Stimulated activated CD4-positive, alpha-beta T cell treated with anti-CD3 and anti-CD28 coated beads, Interleukin-1b, Interleukin-23, amount 100 ng/mL, for 1 hour (primary cell): ENCODE measurements at places on chromosomes 3 and 15.

DNA sequence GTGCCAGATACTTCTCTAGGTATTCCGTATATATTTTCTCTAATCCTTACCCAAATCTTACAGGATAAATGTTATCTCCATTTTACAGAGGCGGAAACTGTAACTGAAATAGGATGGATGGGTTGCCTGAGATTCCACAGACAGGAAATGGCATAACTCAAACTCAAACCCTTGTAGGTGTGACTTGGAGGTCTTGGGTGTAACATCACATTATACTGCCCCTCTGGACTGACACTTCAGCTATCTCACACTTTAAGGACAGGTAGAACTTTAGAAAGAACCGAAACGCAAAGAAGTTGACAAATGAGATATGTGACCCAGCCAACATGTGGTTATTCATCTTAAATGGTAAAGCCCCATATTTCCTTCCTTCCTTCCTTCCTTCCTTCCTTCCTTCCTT is 122.1 kb downstream of the PDCD6IP start:
- no peak for DNase-seq

- no peak for DNase-seq
Observed at GRCh38 chr15:59240036-59240435, 33.4 kb downstream of the LDHAL6B start.

GRCh38 chr15:78006567-78007205 is 70.8 kb downstream of the TBC1D2B start:
- no peak for DNase-seq

GRCh38 chr15:69222002-69222474 is 61.6 kb downstream of the GLCE start:
- DNase-seq = no peak

GRCh38 chr3:12476238-12476897 is 7.9 kb upstream of the TSEN2 start:
- DNase-seq = no peak

DNA sequence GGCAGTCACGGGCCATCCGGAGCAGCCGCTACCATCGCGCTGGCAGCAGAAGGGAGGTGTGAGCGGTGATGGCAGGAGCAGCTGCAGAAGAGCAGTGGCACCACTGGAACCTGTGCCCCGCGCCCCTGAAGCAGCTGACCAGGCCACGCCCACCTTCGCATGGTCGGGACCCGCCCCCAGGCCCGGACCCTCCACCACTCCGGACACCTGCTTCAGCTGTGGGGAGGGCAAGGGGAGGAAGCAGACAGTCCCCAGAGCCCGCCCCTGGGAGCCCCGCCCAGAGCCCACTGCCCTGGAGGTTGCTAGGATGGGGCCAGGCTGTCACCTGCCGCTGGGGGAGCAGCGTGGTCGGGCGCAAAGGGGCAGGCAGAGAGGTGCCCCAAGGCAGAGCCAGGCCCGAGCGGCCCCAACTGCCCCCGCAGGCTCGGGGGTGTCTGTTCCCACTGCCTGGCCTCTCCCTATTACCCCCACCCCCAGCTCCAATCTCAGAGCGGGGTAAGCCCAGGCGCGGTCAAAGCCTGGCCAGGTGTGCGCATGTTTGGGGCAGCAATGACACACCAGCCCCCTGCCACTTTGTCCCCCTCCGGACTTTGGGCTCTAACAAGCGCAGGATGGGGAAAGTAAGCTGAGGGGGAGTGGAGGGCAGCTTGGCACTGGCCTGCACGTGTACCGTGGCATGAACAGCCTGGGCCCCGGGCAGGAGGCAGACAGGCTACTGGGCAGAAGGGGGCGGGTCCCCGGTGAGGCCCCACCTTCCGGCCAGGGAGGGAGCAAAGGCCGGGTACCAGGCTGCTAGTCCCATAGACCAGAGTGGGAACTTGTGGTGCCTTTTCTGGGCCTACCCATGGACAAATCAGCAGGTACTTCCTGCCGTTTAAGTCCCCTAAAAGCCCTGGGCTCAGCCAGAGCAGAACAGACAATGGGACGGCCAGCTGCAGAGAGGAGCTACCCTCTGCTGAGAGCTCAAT is 8.7 kb downstream of the SPCS1 start:
- no peak for DNase-seq

- no peak for DNase-seq
Observed at GRCh38 chr3:101065962-101066361, 72.7 kb upstream of the ABI3BP start.

DNA sequence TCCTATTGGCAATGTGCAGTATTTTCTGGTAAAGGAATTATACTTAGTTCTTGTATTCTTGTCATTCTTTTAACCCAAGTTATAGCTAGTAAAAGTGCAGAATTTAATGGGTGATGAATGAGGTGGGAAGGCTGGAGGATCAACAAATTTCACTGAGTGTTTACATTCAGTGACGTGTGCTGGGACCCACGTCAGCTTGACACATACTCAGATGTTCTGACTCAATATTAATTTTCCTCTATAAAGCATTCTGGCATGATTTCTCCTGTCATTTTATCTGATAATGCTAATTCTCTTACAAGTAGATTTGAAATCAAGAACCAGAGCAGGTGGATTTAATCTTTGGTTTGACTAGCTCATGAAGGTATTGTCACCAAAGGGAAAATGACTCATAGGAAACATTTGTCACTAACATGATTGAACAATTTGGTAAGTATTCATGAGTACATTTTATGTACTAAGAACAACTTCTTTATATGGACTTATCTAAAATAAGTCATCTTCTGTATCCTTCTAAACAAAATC is 71.0 kb upstream of the SYNPR start:
- DNase-seq = no peak

GRCh38 chr15:56812961-56813360 is 79.7 kb upstream of the ZNF280D start:
- DNase-seq = no peak

GRCh38 chr15:60343221-60343970 is 54.4 kb downstream of the ANXA2 start:
- no peak for DNase-seq

DNA sequence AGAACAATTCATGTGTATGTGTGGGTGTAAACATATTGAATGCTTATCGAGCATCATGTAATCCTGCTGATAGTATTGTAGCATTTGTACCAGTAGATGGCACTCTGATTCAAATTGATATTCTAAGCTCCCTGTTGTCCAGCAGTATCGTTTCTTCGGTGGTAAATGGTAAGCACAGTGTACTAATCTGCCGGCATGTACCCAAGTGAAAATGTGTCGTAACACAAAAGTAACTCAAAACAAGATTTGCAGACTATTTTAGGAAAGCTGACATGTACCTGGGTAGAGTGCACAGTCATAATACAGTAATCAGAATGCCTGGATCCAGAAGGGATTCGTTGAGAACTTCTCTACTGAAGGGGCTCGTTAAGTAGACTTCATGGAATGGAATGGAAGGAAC is 31.7 kb upstream of the MNS1 start:
- no peak for DNase-seq

DNA sequence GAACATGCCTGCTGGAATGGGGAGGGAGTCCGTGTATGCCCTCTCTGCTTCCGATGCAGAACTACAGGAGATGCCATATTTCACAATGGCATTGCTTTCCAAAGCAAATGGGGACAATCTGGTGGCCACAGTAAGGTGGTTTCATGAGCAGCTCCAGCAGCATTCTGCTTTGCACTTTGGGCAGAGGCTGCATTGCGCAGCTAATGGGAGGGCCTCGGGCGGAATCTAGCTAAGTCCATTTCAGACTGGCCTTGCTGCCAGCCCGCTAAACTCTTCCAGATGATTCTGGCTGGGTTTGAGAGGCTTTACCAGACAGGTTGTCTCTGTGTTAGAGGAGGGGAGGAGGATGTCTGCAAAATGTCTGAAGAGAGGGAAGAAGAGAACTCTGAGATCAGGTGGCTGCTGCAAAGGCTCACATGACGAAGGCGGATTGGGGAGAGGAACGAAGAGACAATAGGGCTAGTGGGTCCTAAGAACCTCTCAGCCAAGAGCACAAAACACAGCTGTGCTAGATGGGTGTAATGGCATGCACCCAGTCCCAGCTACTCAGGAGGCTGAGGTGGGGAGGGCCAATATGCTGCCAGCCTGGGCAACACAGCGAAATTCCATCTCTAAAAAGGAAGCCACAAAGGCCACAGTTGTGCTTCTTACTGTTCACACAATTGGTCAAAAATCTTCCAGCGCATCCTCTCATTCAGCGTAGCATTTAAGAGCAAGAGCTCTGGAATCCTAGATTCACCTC is 63.7 kb downstream of the BDH1 start:
- no peak for DNase-seq
